SIG-M5 (cell line): ENCODE measurements at places on chromosomes 7 and 10.

DNA sequence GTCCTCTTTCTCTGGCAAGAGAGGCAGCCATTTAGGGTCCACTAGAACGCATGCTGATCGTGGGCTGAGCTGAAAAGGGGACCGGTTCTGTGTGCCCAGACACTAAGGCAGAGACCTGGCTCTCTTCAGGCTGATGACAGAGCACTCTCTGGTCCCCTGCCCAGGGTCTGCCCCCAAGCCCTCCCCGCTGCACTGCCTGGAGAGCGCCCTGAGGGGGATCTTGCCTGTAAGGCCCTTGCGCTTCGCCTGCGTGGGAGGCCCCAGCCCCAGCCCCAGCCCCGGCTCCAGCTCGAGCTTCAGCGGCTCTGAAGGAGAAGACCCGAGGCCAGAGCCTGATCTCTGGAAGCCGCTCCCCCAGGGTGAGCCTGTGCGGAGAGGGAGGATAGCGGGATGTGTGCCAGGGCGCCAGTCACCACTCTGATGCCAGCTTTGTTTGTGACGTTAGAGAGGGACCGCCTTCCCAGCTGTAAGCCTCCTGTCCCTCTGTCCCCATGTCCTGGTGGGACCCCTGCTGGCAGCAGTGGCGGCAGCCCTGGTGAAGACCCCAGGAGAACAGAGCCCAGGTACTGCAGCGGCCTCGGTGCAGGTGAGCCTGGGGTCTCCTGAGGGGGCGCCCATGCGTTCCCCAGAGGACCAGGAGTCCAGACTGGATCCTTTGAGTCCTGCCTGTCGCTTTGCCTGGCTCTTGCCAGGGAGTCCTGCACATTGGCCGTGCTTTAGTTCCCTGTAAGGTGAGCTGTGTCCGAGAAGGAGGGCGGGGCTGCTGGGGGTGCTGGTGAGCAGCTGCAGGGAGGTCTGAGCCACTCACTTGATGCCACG, 43.2 kb downstream of the ZNF467 start:
- DNase-seq = no peak

DNA sequence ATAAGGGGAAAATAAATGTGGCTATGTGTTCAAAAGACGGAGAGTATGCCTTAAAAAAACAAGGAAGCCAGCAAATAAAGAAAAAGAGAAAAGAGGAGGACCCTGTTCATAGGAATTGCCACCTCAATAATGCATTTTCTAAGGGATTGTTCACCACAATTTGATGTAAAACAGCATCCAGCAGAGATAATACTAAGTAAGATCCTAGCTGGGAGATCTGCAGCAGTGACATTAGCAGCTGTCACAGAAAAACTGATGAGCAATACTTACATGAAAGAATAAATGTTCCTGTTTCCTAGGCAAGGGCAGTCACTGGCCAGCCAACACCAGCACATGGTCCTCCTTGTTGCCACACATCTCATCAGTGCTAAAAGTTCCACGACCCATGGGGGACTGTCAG, 391.5 kb downstream of the SORCS1 start:
- no peak for DNase-seq

DNA sequence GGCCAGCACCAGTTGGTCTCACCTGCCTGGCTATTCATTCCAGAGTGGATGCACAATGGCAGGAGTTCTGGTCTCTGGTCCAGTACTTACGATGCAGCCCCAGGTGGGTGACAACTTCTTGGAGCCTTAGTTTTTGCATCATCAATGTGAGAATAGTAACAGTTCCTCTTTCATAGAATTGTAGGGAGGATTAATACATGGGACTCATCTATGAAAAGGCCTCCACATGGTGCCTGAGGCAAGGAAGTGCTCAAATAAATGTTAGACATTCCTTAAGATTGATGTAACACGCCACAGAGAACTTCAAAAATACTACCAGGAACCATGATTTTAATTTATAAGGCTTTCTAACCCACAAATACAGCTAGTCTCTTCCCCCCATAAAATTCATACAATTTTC, 120.1 kb upstream of the CHST15 start:
- DNase-seq = no peak

DNA sequence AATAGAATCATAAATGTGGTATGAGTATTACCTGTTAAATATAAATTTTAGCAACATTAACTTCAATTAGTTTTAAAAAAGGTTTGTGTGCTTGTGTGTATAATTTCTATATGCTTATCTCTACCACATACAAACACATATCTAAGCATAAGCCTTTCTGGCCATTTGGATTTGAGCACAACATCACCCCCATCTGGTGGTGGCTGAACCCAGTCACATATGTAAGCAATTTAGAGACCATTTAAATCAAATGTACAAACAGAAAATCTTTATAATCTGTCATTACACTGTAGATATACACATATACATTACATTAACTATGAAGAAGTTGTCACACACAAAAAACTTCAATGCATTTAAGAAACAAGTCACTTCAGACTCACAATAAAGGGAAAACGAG, 31.7 kb downstream of the GPR22 start:
- DNase-seq = no peak

- DNase-seq = no peak
These were observed 79.9 kb downstream of the PRKAG2 start for GRCh38 chr7:151796871-151797537.

DNA sequence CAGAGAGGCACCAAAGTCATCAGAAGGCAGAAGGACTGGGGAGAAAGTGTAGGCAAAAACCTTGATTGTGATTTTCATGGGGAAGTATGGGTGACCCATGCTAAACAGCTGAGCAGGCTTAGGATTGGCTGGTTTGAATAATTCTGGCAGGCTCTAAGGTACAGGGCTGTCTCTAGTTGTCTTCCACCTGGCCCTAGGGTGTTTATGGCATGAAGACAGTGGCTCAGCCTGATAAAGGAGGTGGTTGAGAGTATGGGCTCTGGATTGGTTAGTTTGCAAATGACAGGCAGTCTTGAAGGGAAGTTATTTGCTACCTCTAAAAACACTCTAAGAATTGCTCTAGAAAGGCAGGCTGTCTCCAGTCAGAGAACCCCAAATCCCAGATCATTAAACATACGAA, 100.3 kb downstream of the STRA8 start:
- no peak for DNase-seq

GRCh38 chr10:69400936-69401335, 15.8 kb downstream of the TACR2 start:
- DNase-seq = no peak

- no peak for DNase-seq
These were observed 347.7 kb downstream of the GLRX3 start for GRCh38 chr10:130483691-130484467.

DNA sequence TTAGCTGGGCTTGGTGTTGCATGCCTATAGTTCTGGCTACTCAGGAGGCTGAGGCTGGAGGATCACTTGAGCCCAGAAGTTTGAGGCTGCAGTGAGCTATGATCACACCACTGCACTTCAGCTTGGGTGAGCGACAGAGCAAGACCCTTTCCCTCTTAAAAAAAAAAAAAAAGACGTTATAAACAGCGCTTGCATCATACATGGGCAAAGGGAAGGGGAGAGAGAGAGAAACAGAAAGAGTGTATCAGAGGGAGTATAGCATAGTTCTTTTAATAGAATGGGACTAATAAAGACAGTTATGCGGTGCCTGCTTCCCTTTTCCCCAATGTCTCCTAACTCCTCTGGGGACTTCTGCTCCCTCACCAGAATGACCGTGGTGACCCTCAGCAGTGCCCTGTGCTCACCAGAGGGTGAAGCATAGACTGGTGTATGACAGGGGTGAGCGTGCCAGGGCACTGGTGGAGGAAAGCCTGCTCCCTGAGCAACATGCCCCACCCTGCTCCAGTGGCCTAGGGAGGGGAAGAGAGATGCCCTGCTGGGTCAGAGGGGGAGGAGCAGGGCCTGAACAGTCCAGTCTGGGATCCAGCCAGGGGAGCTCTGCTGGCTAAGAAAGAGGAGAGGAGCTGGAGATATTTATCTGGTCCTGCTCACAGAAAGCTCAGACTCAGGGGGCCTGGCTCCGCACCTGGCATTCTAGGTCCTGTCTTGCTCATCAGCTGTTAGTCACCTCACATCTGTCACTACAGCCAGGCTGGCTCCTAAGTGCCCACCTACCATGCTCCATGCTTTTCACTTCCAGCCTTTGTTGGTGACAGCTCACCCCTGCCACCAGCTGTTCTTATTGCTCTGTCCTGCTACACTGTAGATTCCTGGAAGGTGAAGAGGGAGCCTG, 2.2 kb downstream of the PDZD7 start:
- no peak for DNase-seq

DNA sequence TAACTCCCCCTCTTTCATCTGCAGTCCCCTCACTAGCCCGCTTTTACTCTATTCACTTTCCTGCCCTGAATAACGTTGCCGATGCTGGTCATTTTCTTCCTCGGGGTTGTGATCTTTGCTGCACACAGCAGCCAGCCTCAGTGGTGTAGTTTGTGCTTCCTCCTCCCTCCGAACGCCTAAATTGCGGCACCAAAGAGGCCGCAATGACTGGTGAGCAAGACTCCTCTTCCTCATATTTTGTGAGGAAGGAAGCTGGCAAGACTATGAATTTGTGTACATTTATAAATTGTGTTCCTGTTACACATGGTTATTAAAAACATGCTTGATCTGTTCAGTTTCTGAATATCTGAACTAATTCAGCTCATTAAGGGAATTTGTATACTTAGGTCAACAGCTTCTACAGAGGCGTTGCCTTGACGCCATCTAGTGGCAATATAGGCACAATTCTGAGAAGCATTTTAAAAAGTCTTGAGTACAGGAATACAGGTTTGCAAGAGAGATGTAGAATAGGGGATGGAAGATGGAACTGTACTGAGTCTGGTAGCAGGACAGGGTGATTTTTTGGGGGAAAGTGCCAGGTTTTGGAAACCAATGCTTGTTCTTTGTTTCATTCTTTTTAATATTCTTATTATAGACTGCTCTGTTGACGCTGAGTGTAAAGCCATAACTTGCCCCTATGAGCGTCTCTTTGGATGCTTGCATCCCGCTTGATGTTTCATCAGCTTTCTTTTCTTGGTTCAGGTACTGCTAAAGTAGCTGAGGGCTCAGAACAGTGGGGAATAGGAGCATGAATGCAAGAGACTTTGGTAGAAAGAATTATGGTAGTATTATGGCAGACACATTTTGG, 4.1 kb upstream of the TAS2R5 start:
- DNase-seq = no peak

DNA sequence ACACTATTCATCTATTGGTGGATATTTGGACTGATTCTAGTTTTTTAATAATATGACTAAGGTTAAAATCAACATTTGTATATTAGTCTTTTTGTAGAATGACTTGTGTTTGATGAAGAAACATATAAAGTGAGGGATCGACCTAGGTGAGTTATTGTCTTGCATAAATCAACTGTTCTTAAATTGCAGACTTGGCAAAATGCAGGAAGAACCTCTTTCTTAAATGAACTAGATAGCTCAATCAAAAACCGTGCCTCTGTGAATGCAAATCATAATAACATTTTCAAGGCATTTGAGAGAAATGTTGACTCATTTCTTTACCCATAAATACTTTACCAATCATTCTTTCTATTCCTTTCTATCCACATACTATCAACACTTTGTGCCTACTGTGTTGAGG, 101.5 kb upstream of the ANK3 start:
- no peak for DNase-seq

- no peak for DNase-seq
These were observed 160.3 kb upstream of the KLF14 start for GRCh38 chr7:130894146-130894908.

- no peak for DNase-seq
These were observed 202.2 kb downstream of the AUTS2 start for GRCh38 chr7:69800495-69800894.

DNA sequence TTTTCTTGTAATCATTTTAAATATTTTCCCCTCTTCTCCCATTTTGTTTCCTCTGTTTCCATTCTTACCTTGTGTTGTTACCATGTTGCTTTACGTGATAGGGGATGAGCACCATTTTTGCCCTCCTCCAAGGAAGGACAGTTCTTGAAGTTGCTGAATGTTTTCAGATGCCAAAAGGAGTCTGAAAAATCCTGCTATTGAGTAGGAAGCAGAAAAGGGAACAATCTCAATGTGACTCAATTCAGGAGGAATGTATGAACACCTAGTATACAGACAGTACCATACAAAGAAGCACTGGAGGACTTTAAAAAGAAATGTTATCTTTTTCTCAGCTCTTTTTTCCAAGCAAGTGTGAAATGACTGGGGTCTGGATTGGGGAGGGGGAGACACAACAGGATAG, 5.1 kb upstream of the NAMPT start:
- no peak for DNase-seq

GRCh38 chr10:6279540-6280267, 77.0 kb downstream of the PFKFB3 start:
- DNase-seq = no peak

GRCh38 chr7:80037689-80038088, 96.9 kb upstream of the GNAI1 start:
- DNase-seq = no peak

DNA sequence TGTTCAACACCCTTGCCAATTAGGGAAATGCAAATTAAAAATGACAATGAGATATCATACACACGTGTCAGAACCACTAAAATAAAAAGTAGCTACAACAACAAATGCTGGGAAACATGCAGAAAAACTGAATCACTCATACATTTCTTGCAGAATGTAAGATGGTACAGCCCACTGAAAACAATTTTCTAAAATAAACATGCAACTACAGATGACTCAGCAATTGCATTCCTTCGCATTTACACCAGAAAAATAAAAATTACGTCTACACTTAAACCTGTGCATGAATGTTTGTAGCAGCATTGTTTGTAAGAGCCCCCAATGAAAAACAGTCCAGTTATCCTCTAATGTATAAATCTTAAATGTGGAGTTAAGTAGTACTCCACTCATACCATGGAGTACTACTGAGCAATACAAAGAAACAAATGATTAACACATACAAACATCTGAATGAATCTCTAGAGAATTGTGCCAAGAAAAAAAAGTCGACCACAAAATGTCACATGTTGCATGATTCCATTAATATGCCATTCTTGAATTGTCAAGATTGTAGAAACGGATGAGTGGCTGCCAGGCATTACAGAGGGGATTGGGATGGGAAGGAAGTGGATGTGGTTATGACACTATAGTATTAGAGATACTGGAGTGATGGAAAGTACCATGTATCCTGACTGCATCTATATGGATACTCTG, 134.6 kb upstream of the NPSR1 start:
- DNase-seq = no peak

GRCh38 chr7:113710310-113711096, 208.3 kb downstream of the PPP1R3A start:
- no peak for DNase-seq

DNA sequence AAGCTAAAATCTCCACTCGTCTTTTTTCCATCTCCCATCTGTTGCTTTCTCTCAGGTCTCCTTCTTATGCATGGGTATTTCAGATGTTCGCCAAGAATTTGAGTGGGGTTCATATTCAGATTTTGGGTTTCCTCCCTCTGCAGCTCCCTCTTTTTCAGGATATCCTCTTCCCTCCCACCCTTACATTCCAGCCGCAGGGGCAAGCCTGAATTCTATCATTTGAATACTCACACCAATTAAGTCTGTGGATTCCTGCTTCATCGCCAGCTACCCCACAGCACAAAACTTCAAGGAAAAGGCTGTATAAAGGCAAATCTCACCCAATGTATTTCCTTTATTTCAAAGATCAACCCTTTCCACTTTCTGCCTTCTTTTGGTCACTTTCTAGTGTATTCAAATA, 41.6 kb upstream of the FOXI2 start:
- no peak for DNase-seq

- no peak for DNase-seq
These were observed 30.9 kb upstream of the SAMD8 start for GRCh38 chr10:75080554-75080953.

GRCh38 chr7:21915140-21915539, 30.6 kb downstream of the CDCA7L start:
- no peak for DNase-seq

GRCh38 chr10:77592946-77593636, 44.5 kb downstream of the KCNMA1 start:
- DNase-seq = no peak
